ENCODE measurements at places on chromosomes 3 and 15.

DNA sequence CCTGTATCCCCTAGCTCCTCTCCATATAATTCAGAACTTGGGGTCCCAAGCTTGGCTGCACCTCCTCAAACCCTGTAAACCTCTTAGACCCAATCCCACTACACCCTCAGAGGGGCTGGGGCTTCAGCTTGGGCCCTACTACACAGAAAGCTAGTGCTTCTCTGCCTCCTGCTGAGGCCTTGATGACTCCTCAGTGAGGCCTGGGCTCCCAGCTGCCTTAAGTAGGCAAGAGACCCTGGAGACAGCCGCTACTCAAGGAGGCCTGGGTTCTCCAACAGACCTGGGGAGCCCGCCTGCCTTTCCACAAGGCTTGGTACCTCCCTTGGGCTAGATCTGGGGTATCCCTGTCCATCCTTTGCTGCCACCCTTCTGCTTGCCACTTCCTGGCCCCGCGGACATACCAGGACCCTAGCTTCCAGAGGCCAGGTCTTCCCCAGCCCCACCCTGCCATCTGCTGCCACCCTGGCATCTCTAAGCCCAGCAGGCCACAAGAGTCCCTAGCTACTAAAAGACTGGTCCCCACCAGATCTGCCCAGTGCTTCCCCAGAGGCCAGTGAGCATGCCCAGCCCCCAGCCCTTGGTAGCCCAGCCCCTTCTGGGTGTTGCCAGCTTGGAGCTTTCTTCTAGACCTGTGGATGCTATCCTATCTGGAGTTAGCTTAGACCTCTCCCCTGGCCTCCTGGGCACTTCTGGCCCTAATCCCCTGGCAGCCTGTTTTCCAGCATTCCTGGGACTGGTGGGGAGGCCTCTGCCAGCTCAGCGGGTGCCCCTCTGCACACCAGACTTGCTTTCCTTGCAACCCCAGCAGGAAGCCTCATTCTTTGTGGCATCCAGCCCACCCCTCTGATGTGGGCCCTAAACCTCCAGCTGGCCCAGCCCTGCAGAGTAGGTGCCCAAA is 13.7 kb downstream of the C15orf39 start:
- DNase-seq: no peak

DNA sequence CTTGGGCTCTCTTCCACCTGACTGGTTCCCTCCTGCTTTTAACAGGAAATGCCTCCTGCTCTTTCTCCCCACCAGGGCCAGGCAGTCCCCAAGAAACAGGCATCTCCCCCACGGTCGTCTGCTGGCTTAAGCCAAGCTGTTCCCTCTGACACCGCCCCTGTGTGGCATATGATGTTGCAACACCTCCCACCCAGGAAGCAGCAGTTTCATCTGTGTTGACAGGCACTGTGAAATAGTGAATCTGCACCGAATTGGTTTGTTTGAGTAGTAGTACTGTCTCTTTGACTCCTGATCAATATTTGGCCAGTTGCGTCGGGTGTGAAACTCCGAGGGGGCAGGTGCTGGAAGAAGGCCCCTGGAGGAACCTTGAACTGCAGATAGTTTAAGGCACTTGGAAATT is 188.8 kb downstream of the FEZF2 start:
- no peak for DNase-seq

DNA sequence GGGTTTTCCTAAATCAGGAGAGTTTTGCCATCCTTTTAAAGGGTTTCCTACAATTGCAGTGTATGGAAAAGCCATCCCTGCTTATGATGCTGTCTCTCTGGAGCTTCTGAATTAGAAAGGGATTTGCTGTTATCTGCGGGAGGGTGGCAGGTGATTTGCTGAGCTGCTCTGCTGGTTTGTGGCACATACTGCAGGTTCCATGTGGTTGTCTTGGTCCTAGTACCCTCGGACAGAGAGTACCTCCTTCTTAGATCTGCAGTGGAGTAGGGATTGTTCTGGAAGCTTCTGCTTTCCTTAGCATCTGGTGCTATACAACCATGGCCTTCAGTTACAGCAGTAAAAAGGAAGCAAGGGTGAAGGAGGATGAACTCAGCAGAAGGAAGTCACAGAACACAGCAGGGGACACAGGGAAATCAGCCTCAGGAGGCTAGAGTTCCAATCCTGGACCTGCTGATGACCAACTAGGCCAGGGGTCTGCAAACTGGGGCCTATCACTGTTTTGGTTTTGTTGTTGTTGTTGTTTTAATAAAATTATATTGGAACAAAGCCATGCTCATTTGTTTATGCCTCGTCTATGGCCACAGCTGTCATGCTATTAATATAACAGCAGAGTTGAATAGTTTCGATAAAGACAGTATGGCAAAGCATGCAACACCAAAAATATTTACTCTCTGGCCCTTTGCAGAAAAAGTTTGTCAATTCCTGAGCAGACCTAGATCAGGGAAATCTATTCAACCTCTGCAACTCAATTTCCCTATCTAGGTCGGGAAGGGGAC is 39.5 kb downstream of the STARD5 start:
- DNase-seq: no peak

DNA sequence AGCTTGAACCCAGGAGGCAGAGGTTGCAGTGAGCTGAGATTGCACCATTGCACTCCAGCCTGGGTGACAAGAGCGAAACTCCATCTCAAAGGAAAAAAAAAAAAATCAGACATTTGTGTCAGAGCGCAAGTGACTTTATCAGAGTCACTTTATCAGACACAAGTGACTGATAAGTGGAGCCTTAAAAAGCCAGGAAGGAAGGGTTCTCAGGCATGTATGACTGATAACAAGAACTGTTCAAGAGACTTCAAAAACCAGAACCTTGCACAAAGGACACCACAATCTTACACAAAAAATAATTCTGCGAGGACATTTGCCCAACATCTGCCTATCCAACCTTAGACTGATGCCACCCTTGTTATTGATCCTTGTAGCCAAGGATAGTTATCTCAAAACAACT is 13.3 kb upstream of the CFAP44 start:
- no peak for DNase-seq

DNA sequence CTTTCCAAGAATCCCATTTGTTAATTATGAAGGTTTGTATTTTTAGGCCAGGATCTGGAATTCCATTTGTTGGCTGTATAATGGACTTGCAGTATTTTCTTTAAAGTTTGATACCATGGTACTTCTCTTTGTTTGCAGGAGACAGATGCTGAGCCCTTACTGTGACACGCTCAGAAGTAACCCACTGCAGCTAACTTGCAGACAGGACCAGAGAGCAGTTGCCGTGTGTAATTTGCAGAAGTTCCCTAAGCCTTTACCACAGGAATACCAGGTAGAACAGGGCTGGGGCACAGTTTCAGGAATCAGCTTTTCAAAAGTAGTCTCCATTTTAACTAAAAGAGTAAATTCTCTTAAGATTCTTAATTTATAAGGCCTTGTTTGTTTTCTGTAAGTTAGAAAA is 59.1 kb downstream of the LMLN start:
- DNase-seq: no peak

DNA sequence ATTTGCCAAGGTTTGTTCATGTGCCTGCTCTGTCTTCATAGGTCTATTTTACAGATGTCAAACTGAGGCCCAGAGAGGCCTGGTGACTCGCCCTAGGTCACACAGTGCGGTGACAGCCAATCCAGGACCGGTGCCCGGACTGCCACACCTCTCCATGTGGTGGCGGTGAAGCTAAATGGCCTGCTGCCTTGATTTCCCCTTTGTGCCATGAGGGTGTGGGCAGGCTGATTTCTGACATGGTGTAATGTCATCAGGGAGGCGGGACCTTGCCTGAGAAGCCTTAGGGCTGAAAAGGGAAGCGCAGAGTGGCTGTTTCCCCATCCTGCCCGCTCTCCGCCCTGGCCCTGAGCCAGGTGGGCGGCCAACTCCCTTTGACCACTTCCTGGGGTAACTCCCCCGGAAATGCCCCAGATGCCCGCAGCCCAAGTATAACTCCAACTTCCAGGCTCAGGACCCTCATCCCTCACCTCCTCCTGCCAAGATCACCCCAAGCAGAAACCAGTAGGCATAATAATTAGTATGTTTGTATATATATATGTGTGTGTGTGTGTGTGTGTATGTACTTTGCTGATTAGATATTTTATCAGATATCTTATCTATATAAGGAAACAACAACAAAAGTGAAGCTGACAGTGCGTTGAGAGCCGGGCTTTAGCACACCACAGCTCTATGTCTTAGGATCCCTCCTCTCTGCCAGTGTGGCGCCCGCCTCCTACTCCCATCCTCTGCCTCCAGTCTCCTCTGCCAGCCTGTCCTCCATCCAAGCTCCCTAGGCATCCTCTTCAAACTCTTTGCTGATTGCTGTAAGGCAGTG is 63.9 kb downstream of the IQSEC1 start:
- DNase-seq: no peak

DNA sequence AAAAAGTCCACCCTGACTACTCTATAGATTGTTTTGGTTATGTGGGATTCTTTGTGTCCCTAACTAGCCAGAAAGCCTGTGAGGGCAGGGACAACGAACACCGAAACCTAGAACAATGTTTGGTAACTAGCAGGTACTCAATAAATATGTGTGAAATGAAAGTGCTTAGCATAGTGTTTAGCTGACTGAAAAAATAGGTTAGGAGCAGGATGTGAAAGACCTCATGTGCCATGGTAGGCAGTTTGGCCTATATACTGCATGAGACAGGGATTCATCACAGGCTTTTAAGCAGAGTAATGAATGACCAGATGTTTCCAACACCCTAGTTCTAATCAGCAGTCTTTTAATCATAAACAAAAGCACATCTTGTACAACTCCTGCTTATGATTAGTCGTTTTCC is 64.2 kb downstream of the MYO5A start:
- no peak for DNase-seq

DNA sequence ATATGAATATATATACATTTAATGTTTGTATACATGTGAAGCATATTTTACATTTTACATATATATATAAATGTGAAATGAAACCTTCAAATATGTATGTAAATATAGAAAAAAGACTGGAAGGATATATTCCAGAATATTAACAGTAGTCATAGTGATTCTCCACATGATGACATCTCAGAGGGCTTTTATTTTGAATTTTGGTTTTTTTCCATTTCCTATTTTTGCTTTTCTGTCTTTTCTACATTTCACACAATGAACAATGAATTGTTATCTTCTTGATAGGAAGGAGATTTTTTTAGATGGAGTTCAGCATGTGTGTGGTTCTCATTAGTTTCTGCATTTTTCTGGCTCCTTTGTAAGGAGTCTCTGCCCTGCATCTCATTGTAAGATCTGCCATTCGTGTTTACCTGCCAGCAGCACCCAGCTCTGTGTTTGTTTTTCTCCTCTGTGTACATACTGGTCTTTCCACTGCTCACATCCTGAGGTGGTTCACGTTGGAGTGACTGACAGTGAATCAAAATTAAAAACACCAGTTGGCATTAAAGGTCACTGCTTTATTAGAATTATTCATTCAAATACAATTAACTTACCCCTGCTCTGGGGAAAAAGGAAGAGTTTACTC is 425.3 kb upstream of the MDFIC2 start:
- DNase-seq: no peak

GRCh38 chr15:57045741-57046382 is 127.4 kb downstream of the TCF12 start:
- DNase-seq: no peak

DNA sequence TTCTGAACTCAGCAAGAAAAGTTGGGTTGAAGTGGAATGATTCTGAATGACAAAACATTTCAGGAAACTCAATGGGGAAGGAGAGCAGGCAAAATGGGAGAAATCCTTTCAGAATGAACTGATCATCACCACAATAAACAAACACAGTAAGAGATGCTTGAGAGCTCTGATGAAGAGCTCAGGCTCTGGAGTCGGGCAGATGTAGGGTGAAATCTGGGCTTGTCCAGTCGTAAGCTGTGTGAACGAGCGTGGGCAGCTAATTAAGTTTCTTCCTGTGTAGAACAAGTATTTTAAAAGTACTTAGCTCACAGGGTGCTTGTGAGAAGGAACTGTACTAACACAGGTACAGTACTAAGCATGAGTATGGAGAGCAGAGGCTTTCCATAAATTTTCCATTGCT is 406.2 kb downstream of the FOXP1 start:
- no peak for DNase-seq

- no peak for DNase-seq
Observed at GRCh38 chr3:181363231-181363630, 348.5 kb upstream of the SOX2 start.

- no peak for DNase-seq
Observed at GRCh38 chr3:99921377-99921695, 103.7 kb downstream of the CMSS1 start.

- no peak for DNase-seq
Observed at GRCh38 chr3:43726521-43726920, 35.8 kb downstream of the ABHD5 start.

GRCh38 chr3:148008591-148008990 is 599.4 kb downstream of the ZIC1 start:
- DNase-seq: no peak

DNA sequence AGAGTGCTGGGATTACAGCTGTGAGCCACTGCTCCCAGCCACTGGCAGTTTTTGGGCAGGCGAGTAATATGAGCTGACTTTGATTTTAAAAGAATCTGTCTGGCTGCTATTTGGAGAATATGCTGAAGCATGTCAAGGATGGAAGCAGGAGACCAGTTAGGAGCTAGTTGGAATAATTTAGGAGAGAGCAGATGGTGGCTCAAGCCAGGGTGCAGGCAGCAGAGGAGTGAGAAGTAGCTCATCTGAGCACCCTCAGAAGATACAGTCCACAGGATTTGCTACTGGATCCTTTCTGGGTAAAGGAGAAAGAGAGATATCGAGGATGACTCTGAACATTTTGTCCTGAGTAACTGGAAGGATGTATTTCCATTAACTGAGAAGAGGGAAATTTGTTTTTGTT is 30.4 kb upstream of the BDH1 start:
- no peak for DNase-seq

DNA sequence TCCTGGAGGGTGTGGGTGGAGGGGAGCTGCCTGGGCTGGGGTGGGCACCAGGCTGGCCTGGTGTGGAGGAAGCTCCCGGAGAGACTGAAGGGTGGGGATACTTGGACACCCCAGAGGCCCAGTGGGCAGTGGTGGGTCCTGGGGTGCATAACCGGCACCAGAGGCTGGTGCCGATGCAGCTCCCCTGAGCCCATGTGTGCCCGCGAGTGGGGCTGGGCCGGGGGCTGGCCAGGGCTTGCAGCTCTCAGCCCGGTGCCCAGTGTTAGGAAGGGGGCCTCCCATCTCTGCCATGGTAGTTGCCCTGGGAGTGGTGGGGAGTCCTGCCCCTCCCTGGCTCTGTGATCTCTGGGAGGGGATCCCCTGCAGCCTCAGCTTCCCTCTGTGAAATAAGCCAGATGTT is 9.3 kb downstream of the PLXNA1 start:
- no peak for DNase-seq

DNA sequence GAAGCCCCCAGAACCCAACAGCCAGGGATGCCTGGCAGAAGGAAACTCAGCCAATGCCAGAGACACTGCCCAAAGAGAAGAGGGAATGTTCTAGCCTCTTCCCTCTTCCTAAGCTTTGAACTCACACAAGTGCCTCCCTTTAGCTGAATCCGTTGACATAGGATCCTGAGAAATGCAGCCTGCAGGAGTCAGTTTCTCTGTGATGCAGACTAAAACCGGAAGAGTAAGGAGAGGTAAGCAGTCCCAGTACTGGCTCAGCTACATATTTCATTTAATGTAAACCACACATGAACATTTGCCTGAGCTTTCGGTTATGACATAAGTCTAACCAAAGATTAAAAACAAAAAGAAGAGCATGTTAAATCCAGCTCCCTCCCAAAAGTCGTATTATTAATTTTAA is 768.7 kb downstream of the TBL1XR1 start:
- DNase-seq: no peak

- DNase-seq: no peak
Observed at GRCh38 chr3:59142556-59142955, 92.7 kb upstream of the CFAP20DC start.

- no peak for DNase-seq
Observed at GRCh38 chr3:55538158-55538557, 51.1 kb upstream of the WNT5A start.

Measured in thoracic aorta (tissue), 2 donors.